ENCODE measurements at places on chromosomes 6 and 20.

DNA sequence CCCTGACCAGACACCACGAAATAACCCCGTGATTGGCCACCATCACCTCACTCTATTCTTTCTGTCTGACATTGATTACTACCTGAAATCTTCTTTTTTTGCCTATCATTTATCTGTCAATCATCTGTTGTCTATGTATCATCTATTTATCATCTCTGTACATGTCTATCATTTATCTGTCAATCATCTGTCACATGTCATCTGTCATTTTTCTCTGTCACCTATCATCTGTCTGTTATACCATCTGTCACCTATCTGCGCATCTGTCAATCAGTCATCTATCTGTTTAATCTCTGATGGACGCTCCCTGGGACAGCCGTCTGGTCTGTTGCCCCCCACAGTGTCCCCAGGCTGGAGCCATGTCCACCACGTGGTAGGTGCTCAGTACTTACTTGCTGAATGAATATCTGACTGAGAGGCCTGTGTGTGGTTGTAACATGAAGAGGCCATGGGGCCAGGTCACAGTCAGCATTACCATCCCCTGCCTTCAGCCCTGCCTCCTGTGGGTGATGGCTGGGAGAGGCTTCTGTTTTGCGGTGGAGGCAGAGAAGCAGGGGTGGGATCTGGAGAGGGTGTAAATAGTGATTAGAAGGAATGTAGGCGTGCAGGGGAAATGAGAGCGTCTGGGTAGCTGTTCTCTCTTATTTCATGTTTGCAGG is 302.7 kb downstream of the QKI start:
- no peak for DNase-seq

- DNase-seq, result no peak
These were observed 17.2 kb downstream of the SLC2A12 start for GRCh38 chr6:134034961-134035822.

DNA sequence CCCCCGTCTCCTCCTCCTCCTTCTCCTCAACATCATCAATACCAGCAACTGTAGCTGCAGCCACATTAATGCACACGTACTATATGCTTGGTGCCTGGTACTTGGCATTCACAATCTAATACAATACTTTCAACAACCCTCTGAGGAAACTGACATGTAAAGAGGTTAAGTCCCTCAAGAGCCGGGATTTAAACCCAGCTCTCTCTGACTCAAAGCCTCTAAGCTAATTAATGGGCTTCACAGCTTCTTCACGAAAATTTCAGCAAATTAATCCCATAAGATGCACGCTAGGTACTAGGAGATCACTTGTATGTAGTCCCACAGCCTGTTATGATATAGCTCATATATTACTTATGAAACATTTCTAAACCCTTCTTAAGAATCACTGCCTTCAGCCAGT is 73.1 kb upstream of the IPCEF1 start:
- DNase-seq, result no peak

GRCh38 chr6:70886661-70887060 is 70.2 kb downstream of the B3GAT2 start:
- DNase-seq, result no peak

DNA sequence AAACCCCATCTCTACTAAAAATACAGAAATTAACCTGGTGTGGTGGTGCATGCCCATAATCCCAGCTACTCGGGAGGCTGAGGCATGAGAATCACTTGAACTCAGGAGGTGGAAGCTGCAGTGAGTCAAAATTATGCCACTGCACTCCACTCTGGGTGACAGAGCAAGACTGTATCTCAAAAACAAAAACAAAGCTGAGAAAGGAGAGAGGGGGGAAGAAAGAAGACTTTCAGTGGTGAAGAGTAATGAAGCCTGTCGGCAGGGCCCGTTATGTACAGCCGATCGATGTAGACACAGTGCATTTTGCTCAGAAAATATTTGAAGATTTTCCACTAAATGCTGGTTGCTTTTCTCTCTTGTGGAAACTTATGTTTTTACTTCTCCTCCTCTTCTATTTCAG is 13.8 kb downstream of the VAPB start:
- DNase-seq, result no peak

GRCh38 chr6:73857341-73857890 is 161.4 kb downstream of the CD109 start:
- no peak for DNase-seq

- DNase-seq, result no peak
These were observed 153.0 kb downstream of the BCAS1 start for GRCh38 chr20:53917145-53918019.

- DNase-seq, result peak; percentile 35
These were observed 58.5 kb upstream of the SLC22A16 start for GRCh38 chr6:110534731-110535492.

- no peak for DNase-seq
These were observed 835.3 kb upstream of the EPHA7 start for GRCh38 chr6:94254689-94255088.

- no peak for DNase-seq
These were observed 39.6 kb downstream of the PDSS2 start for GRCh38 chr6:107419733-107420132.

DNA sequence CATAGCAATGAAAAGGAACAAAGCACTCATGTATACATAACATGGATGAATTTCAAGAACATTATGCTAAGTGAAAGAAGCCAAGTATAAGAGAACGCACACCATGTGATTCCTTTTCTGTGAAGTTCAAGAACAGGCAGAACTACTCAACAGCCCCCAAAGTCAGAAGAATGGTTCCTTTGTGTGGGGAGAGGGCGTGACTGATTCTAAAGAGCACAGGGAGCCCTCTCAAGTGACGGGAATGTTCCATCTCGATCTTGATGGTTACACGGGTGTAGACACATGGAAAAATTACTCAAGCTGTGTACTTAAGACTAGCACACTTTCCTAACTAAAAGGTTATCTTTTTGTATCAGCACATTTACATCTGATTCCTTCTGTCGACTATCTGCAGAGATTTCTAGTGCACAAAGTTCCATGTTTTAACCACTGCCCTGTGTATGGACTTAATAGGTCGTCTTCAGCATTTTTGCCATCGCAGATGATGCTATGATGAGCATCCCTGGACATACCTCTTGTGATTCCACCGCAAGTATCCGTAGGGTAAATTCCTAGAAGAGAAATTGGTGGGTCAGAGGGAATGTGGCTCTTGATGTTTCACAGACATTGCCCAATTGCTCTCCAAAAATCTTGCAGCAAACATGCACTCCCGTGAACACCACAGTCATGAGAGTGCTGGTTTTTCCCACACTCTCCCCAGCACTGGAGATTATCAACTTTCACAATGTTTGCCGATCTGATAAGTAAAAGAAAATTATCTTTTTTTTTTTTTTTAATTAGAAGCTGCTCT is 279.3 kb downstream of the BMP7 start:
- DNase-seq, result no peak

DNA sequence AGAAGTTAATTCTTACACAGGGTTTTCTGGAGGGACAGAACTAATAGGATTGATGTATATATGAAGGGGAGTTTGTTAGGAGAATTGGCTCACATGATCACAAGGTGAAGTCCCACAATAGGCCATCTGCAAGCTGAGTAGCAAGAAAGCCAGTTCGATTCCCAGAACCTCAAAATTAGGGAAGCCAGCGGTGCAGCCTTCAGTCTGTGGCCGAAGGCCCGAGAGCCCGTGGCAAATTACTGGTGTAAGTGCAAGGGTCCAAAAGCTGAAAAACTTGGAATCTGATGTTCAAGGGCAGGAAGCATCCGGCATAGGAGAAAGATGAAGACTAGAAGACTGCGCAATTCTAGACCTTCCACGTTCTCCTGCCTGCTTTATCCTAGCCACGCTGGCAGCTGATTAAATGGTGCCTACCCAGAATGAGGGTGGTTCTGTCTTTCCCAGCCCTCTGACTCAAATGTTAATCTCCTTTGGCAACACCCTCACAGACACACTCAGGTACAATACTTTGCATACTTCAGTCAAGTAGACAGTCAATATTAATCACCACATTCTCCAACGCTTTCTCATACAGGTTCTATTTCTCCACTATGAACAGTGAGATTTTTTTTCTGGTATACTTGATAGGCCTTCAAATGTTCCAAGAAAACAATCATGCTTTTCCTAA is 357.0 kb downstream of the LAMA2 start:
- no peak for DNase-seq

DNA sequence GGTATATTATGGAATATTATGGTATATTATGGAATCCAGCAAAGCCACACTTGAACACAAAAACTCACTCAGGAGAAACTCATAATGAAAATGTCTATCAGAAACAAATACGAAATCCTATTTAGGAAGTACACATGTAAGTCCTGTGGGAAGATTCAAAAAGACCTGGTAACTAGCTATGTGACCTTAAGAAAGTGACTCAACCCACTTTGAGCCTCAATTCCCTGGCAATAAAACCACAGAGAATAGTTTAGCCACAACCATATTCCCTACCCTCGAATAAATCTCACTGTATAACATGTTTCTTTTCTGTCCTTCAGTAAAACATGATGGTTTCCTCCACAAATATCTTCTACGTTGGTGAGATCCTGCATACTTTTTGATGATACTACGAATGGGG is 56.4 kb downstream of the ZMYND8 start:
- DNase-seq, result no peak

DNA sequence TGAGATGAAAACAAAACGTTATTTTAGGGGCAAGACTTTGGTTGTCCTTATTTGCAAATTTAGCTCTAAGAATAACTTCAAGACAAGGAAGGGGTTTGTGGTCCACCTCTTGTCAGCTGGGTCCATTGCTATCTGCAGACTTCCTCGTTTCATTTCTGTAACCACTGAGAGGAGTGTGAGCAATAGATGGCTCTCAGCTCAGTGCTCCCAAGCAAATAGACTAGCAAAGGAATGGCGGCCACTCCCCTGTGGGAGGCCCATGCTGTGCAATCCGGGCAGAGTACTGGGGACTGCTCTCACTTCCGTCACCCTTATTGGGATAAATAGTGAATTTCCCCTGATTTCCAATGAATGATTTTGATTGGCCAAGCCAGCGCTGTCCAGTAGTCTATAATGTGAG is 176.6 kb downstream of the ZDHHC14 start:
- DNase-seq, result no peak

DNA sequence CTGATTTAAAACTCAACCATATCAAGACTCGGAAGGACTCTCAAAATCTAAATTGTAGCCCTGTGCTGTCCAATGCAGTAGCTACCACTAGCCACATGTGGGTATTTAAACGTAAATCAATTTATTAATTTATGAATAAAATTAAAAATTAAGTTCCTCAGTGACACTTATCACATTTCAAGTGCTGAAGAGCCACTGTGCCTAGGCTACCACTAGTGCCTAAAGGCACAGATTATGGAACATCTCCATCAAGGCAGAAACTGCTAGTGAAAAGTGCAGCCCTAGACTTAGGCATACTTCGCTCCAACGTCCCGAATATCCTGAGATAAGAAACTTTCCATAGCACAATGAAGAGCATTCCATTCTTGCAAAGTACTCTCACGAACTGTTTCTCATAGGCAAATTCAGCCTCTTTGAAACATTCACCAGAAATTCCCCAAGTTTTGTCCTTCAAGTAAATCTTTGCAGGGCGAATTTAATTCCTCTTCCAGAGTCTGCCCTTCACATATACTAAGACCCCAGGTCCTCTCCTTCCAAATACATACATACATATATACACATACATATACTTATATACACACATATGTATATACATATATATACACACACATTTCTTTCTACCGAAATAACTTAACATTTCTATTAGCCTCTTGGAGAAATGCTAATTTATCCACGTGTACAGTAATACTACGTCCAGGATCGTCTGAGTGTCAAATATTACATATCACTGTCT is 1.3 kb downstream of the SUPT3H start:
- DNase-seq, result no peak

DNA sequence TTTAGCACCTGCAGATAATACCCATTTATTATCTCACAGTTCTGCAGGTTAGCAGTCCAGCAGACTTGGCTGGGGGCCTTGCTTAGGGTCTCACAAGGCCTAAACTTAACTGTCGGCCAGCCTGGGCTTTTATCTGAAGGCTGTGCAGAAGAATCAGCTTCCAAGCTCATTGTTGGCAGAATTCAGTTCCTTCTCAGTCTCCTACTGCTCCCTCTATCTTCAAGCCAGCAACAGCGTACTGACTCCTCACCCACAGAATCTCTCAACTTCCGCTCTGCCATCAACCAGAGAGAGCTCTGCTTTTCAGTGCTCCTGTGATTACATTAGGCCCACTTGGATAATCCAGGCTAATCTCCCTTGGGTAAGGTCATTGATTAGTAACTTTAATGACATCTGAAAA is 30.2 kb upstream of the NHSL1 start:
- no peak for DNase-seq

DNA sequence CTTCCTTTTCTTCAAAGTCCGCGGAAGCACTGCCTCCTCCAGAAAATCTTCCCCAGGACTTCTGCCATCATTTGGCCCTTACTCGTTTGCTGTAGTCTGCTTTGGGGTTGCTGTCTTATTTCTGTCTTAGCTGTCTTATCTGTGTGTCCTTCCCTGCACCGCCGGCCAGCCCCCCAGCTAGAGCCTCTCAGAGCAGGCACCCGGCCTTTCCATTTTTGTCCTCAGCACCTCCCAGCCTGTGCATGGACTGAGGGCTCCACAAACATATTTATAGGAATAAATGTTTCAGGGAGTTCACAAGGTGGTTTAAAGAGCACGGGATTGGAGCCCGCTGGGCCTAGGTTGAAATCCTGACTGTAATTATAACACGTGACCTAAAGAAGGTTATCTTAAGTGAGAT is 8.1 kb downstream of the GLP1R start:
- DNase-seq, result no peak

DNA sequence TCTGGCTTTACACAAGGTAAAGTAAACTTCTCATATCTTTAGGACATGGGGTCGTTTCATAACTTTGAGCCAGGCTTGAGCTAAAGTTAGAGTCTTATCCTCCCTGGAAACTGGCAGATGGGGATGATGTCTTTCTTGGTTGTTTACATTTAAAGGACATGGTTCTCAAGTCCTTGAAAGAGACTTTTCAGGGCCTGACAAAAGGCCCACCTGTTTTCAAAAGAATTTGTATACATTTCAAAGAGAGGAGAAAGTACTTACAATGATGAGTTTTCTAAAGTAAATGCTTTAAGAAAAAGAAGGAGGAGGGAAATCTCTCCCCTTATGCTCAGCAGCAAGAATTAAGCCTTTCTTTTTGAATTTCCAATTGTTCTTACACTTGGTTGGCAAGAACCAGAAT is 45.7 kb upstream of the TINAG start:
- no peak for DNase-seq

DNA sequence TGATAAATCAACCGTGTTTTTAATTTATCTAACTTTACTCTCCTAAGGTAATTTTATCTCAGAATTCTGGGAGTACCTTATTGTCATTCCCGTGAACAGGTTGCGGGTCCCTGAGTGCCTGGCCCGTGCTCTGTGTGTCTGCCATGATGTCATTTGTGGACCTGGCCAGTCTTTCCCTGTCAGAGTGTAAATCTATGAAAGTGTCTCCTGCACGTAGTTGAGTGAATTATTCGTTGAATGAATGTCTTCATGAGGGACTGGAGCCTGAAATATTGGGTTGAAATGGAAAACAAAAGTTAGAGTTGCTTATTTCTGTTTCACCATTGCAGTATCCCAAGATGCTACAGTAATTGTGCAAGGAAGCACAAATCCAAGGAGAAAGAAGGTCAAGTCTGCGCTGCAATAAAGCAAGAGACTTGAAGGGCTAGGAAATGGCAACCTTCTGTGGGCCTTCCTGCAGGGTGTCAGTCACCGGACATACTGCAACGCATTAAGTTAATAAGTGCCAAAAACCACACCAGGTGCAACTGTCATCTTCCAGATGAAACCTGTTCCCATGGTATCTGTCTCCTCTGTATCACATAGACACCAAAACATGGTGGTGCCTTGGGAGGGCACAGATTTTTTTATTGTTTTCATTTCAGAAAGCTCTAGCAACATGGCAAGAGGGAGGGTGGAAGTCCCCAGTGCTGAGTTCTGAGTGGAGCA is 135.5 kb downstream of the ZDHHC14 start:
- no peak for DNase-seq

Data from HS-27A (cell line).